Femur (tissue), 1 donor: ENCODE measurements at places on chromosomes 7 and 10.

DNA sequence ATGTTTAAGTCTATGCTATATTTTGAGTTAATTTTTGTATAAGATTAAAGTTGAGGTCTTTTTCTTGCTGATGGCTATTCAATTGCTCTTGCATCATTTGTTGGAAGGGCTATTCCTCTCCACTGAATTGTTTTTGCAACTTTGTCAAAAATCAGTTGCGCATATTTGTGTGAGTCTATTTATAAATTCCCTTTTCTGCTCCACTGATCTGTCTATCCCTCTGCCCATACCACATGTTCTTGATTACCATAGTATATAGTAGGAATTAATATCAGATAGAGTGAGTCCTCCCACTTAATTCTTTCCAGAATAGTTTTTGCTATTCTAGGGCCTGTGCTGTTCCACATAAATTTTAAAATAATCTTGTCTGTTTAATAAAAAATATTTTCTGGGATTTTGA is 152.4 kb upstream of the ADCY1 start:
- DNase-seq: no peak

DNA sequence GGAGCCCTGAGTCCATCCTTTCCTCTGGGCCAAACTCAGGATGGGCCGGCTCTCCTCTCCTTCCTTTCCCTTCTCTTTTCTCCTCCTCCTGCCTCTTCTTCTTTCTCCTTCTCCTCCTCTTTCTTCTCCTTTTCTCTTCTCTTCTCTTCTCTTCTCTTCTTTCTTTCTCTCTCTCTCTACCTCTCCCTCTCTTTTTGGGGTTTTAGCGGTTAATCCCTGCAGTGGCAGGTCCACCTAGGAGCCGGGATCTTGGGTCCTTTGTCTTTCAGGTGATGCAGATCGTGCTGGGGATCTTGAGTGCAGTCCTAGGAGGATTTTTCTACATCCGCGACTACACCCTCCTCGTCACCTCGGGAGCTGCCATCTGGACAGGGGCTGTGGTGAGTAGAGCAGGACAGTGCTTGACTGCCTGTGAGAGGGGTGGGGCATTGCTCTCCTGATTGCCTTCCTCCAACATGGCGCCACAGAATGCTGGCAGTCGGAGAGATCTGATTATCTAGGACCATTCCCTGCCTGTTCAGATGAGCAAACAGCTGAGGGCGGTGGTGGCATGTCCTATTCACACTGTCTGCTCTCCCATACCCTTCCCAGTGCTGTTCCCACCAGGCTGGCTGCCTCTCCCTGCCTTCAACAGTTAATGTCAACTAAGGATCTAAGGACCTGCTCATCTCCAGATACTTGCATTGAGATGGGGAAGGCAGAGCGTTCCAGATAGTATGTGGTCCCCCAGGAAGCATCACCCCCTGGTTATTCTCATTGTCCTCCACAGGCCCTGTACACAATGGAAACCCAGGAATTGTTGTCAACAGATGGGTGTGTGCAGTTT is 1.6 kb downstream of the TMEM176A start:
- no peak for DNase-seq

GRCh38 chr7:116258734-116259133 is 48.4 kb downstream of the TES start:
- DNase-seq: peak; percentile 42

DNA sequence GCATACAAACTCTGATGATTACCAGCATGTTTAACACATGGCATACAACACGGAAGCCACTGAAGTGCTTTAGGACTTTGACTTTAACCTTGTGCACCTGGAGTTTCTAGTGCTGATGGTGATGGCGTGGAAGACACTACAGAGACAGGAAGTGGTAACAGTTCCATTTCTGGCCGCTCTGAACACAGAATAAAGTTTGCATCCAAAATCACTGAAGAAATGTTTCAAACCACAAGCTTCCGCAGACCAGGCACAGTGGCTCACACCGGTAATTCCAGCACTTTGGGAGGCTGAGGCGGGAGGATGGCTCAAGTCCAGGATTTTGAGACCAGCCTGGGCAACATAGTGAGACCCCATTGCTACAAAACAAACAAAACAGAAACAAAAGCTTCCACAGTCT is 40.3 kb upstream of the TNPO3 start:
- no peak for DNase-seq

DNA sequence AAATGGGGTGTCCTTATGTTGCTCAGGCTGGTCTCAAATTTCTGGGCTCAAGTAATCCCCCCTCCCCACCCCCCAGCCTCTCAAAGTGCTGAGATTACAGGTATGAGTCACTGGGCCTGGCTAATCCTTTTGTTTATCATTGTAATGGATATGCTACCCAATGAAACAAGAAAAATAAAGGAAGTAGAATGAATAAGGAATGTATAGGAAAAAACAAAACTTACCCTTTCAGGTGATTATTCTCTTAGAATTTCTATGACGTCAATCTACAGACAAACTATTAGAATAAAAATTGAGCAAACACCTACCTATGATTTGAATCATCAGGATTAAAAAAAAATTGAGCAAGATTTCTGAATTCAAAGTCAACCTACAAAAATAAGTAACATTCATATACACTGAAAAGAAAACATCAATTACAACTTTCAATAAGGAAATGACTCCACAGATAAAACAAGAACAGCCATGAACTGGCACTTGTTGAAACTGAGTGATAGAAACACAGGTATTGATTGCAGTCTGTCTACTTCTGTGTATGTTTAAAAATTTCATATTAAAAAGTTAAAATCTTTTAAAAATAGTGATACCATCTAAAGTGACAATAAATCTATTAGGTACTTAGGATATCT is 12.2 kb downstream of the ADAM12 start:
- DNase-seq: no peak

GRCh38 chr7:36970551-36971514 is 246.5 kb upstream of the AOAH start:
- DNase-seq: no peak
